Islet precursor cell (in vitro differentiated cells): ENCODE measurements at places on chromosomes 5 and 9.

- no peak for DNase-seq
Observed at GRCh38 chr5:79666758-79667157, 22.9 kb upstream of the CMYA5 start.

- no peak for DNase-seq
Observed at GRCh38 chr5:67809589-67809988, 406.0 kb upstream of the PIK3R1 start.

DNA sequence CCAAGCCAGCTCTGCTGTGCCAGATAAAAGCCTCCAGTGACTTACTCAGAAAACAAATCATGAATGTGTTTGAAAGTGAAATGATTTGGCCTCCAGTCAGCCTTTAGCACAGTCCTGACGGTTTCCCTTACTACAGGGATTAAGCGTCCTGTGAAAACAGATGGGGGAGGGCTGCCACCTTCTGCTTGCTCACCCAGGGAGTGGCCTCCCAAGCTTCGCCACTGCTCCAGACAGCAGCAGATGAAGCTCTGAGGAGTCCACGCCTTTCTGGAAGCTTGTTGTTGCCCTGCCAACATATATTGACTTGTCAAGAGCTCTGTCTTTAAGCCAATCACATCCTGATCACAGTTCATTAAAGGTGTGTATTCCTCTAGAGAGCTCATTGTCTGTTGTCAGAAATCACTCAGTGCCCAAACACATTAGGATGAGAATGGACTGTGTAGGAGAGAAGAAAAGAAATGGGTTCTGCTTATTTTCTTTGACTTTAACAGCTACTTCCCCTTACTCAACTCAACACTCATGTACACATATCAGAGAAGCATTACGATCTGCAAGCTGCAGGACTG is 4.9 kb upstream of the FYB1 start:
- peak; percentile 64 for DNase-seq

DNA sequence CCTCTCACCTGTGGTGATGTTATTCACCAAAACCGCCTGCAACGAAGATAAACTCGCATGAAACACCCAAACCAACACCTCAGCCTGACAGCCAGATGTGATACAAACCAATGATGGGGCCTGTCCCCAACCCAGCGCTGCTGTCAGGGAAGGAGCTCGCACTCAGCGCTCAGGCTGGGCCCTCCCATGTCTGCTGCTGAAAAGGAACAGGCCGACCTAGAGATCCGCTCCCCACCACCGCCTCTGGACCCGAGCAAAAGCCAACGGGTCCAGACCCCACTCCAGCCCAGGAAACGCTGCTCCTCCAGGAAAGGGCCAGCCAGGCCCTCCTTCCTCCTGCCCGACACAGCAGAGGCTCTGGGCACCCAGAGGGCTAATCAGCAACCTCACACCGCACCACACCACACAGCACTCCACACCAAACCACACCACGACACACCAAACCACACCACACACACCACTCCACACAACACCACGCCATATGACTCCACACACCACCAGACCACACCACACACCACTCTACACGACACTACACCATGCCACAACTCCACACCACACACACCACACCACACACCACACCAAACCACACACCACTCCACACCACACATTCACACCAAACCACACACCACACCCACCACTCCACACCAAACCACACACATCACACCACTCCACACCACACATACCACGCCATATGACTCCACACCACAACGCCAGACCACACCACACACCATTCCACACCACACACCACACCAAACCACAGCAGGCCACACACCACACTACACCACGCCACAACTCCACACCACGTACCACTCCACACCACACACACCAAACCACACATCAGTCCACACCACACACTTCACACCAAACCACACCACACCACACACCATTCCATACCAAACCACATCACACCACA is 46.5 kb downstream of the GOLM1 start:
- DNase-seq = no peak

DNA sequence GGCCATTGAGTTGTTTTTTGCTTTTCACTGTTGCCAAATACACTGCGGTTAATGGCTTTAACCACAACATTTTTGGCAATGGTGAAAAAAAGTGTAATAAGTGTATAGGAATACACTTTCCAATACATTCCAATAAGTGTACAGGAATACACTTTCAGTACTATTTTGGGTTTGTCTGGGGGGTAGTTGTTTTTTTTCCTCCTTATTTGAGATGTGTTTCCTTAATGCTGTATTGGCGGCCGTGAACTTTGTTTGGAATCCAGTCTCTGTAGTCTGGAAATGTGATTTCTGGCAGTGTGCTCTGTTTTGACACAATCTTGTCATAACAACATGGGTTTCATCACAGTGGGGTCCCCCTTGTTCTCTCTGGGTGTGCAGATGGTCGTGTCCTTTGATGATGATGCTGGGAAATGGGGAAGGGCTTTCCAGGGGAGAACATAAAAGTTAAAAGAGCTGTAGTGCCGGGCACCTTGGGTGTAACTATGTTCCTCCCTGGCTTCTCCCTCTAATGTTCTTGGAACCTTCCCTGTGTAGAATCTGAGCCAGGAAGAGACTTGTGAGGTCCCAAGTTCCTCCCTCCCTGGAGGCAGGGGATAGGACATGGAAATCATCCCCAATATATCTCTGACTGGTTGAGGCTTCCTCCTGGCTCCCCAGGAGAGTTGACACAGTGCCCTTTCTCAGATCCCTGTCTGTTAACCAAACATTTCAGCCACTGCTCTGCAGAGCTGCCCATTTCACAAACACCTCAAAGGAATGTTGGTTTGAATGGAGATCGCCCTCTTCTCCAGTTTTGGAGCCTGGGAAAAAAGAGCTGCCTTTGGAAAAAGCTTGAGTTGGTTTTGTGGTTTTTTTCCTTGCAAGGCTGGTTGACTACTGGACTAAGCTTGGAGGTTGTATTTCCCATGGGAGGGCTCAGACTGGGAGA is 44.8 kb downstream of the RCL1 start:
- DNase-seq = no peak
